ENCODE measurements at places on chromosomes 4 and X. TPM values are rescaled to one million over a fixed set of nuclear protein-coding genes. Genes with fewer than 3 reads are reported as not detected.

Gene MUC7
- not detected for total RNA-seq

Gene ADH1C
- total RNA-seq, result not detected

Gene CXorf49
- not detected for total RNA-seq

Gene CT47B1
- total RNA-seq, result not detected

Gene DCAF8L2
- not detected for total RNA-seq

Gene MAGED2
- 246 TPM for total RNA-seq

Gene FAM47A
- not detected for total RNA-seq

Gene CFAP97
- total RNA-seq, result 62.4 TPM

Gene CACNA1F
- under 0.01 TPM for total RNA-seq

Gene SGMS2
- 0.41 TPM for total RNA-seq

Data from frontal cortex (tissue), 4 donors.